ENCODE measurements at places on chromosomes 1 and 21. TPM values are rescaled to one million over a fixed set of nuclear protein-coding genes. Genes with fewer than 3 reads are reported as not detected.

DNA sequence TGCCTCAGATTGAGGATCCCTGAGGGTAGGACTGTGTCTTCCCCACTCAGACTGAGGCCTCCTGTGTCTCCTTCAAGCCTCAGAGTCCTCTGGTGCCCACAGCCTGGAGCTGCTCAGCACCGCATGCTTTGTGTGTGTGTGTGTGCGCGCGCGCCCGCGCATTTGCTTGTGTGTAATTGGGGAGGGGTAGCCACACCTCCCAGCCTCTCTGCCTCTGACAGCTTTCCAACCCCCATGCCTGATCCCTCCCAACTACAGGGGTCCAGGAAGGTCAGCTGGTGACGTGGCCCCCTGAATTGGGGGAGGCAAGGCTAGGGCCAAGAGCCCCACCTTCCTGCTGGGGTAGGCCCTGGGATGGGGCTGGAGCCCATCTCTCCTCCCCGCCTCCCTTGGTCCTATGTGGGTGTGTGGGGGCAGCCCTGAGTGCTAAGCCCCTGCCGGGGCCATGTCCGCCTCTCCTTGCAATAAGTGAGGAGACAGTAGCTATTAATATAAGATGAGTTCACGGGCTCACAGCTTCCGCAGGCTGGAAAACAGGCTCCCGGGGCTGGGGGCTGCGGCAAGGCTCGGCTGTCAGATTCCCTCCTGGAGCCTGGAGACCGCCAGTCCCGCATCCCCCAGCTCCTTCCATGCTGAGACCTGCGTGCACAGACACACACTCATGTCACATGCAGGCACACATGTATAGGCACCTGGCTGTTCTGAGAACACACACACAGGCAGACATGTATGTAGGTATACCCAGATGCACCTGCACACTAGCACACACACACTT, 7.0 kb downstream of the GPR3 start:
- H3K4me1 ChIP-seq, result peaks cover 17% of the 10 kb centered on the region
- H3K4me3 ChIP-seq, result no peak overlapping the region
- no peaks in the 10 kb centered on the region for H3K36me3 ChIP-seq
- H3K27ac ChIP-seq, result no peak overlapping the region

DNA sequence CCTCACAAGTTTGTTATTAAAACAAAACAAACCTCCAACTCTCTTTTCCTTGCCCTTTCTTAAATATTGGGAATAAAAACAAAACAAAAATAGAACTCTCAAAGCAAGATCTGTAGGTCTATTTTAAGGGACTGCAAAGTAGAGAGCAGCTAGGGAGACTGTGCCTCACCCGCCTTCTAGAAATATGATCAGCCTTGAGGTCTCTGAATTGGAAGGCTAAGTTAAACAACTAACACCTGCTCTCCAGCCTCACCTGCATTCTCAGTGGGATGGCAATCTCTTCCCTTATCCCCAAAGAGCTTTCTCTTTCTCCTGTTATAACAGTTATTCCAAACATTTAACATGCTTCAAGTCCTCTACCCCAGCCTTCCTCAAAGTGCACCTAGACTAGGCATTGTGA, 75.5 kb upstream of the TNR start:
- no peak overlapping the region for H3K4me3 ChIP-seq
- H3K27me3 ChIP-seq, result no peaks in the 10 kb centered on the region
- no peaks in the 10 kb centered on the region for H3K36me3 ChIP-seq
- DNase-seq, result no peak

DNA sequence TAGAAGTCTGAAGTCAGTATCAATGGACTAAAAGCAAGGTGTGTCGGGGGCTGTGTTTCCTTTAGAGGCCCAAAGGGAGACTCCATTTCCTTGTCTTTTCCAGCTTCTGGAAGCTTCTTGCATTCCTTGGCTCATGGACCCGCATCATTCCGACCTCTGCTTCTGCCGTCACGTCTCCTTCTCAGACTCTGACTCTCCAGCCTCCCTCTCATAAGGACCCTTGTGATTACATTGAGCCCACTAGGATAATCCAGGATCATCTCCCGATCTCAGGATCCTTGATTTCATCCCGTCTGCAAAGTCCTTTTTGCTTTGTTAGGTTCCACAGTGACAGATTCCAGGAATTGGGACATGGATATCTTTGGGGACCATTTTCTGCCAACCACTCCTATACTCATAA, 265.8 kb upstream of the CSF3R start:
- no peaks in the 10 kb centered on the region for H3K4me1 ChIP-seq
- no peak overlapping the region for H3K27ac ChIP-seq
- peaks cover 2% of the 10 kb centered on the region for H3K27me3 ChIP-seq
- DNase-seq, result no peak
- no peak overlapping the region for H3K4me3 ChIP-seq
- H3K36me3 ChIP-seq, result no peaks in the 10 kb centered on the region

DNA sequence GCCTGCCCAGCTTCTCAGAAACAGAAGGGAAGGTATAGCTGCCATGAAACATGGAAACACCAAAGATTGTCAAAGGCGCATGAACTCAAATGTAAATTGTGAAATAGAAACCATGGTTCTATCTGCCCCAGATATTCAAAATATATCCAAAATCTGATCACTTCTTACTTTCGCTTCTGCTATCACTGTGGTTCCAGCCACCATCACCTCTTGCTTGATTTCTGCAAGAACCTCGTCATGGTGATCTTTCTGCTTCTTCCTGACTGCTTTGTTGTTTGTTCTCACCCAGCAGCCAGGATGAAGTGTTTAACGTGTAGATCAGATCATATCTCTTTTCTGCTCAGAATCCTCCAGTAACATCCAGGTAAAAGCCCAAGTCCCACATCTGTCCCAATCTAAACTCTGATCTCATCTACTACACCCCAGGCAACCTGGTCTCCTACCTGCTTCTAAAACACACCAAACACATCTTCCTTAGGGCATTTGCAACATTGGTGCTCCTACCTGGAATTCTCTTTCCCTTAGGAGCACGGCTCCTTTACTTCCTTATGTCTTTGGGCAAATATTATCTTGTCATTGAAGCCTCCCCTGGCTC, 10.5 kb upstream of the LMO4 start:
- H3K27ac ChIP-seq, result no peak overlapping the region
- H3K4me3 ChIP-seq, result no peak overlapping the region
- DNase-seq, result no peak
- H3K27me3 ChIP-seq, result no peaks in the 10 kb centered on the region
- no peaks in the 10 kb centered on the region for H3K36me3 ChIP-seq

DNA sequence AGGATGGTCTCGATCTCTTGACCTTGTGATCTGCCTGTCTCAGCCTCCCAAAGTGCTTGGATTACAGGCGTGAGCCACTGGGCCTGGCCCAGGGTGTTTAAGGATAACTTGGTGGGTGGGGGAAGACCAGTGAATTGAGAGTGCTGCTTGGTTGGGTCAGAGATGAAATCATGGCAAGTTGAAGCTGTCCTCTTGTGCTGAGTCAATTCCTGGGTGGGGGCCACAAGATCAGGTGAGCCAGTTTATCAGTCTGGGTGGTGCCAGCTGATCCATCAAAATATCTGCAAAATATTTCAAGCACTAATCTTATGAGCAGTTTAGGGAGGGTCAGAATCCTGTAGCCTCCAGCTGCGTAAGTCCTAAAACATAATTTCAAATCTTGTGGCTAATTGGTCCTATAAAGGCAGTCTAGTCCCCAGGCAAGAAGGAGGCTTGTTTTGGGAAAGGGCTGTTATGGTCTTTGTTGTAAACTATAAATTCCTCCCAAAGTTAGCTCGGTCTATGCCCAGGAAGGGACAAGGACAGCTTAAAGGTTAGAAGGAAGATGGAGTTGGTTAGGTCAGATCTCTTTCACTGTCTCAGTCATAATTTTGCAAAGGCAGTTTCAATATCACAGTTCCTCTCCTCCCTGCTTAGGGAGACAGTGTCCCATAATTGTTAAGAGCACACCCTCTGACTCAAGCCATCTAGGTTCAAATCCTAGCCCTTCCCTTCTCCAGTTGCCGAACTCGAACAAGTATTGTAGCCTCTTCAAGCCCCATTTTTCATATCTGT, 66.8 kb upstream of the BACH1 start:
- H3K27ac ChIP-seq, result no peak overlapping the region
- no peak for DNase-seq
- no peaks in the 10 kb centered on the region for H3K36me3 ChIP-seq
- peaks cover 6% of the 10 kb centered on the region for H3K4me1 ChIP-seq
- no peak overlapping the region for H3K4me3 ChIP-seq

DNA sequence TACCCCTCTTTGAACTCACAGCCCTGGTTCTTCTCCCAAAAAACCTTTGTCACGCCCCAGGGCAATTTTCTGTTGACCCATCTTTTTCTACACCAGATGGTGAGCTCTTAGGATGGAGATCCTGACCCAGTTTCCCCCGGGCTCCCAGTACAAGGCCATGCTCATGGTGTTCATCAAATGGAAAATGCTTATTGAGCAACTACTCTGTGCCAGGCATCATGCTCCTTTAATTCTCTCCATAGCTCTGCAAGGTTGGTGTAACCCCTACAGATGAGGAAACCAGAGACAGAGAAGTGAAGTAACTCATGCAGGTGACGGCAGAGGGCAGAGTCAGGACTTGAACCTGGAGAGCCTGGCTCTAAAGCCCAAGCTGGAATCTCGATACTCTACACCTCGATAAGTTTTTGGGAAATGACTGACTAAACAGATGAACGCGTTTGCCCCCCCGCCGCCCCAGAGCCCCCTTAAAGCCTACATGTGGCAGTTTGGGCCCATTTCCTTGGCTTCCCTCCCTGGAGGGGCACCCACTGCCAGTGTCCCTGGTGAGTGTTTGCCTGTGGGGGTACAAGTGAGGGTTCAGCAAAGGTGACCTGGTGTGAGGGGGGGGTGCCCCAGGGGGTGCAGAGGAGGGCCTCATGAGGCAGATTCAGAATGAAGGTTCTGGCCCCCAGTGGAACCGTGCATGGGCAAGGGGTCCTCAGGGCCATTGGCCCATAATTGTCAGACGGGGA, 30.2 kb upstream of the RUNX3 start:
- no peaks in the 10 kb centered on the region for H3K36me3 ChIP-seq
- no peak overlapping the region for H3K27ac ChIP-seq
- no peaks in the 10 kb centered on the region for H3K4me1 ChIP-seq
- no peaks in the 10 kb centered on the region for H3K27me3 ChIP-seq

Gene ZBTB40
- total RNA-seq, result 17.7 TPM

Gene CBR3
- total RNA-seq, result 0.12 TPM
